ENCODE measurements at places on chromosomes 1 and 21.

GRCh38 chr1:235989105-235989504 is 75.8 kb downstream of the NID1 start:
- no peak for DNase-seq

DNA sequence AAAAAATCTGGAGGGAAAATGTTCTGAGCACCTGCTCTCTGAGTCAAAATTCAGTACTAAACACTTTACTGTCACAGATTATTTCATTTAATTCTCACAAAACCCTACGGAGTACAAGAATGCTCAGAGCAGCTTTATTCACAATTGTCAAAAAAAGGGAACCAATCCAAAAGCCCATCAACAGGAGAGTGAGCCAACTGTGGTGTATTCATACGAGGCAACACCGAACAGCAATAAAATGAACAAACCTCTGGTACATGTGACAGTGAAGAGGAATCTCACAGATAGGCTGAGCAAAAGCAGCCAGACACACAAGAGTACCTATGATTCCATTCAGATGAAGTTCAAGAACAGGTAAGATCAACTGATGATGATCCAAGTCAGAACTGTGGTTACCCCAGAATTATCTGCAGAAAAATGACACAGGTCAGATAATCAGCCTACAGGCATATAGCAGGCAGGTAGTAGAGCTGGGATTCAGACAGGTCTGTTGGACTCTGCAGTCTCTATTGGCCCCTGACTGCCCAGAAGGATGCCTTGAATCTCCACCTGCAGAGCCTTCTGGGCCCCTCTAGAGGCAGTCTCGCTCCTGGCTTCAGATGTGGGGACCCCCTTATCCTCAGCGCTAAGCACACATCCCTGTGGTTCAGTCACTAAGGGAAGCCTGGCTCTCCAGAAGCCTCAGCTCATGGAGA is 19.2 kb downstream of the SLC9A1 start:
- DNase-seq, result no peak

- DNase-seq, result no peak
Measured at GRCh38 chr1:195773931-195774330, 834.3 kb downstream of the KCNT2 start.

- no peak for DNase-seq
Measured at GRCh38 chr1:7386226-7387052, 384.7 kb upstream of the VAMP3 start.

- DNase-seq, result no peak
Measured at GRCh38 chr1:232620356-232620969, 9.5 kb downstream of the SIPA1L2 start.

DNA sequence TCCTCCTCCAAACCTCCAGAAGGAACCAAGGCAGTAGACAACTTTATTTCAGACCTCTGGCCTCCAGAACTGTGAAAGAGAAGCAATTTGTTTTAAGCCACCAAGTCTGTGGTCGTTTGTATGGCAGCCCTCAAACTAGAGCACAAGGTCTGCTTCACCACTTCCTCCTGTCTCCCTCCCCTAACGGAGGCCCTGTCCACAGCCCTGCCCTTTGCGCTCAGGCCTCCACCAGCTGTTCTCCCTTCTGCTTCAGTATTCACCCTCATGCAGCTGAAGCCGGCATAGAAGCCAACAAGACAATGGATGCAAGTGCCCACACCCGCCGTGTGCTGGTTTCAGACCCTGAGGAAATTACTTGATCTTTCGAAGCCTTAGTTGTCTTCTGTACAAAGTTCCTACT is 364.1 kb downstream of the HHAT start:
- DNase-seq, result no peak

GRCh38 chr1:44685881-44686280 is 11.4 kb downstream of the ARMH1 start:
- DNase-seq, result no peak

- no peak for DNase-seq
Measured at GRCh38 chr1:29513357-29513756, 277.0 kb downstream of the PTPRU start.

DNA sequence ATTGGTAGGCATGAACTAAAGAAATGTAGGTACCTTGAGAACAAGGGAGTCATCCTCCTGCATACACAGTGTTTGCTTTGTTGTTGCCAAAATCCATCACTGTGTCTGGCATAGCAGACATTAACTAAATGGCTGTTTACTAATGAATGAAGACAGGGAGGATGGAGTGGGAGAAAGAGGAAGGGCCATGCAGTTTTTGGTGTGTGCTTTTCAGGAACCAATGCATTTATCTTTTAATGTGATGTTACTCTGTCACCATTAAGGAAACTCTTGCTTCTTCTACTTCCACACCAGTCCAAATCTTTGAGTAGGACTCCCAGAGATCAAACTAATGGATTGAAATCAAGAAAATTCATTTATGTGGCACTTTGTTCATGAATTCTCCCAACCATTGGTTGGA is 55.6 kb upstream of the DUSP10 start:
- DNase-seq, result no peak

DNA sequence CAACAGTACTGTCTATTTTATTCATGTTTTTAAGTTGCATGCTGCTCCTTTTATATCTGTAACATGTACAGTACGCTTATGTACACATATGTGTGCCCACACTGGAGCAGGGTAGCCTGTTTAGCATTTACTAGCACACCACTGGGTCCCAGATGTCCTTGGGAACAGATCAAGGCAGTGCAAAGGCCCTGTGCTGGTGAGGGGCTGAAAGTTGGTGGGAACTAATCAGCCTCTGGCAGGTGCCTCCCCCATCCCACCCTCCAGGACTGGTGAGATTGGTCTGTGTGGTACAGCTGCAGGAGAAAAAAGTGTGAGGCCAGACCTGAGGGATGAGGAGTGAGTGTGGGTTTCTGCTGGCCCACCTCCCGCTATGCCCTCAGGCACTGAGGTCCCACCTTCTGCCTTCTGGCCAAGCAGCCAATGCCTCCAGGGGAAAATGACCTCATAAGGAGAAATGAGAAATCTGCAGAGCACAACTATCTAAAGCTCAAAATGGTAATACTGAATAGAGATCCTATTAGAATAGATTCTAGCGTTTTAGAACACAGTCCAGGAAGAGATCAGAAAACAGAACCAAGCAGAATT is 58.9 kb downstream of the POFUT2 start:
- no peak for DNase-seq

DNA sequence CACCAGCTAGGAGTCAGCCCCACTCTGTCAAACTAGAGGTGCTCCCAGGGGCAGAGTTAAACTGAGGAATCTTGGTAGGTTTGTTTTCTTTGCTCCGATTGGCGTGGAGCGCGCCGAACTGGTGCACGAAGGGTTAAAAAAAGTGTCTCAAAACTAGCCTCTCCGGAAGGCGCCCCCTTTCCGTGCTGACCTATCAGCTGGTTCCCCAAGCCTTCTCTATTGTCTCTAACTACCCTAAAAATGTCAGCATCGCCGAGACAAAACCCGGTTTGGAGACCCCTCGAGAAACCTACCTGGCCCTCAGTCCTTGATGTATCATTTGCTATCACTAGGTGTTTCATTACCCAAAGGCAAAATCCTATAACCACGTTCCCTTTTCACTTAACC is 2.2 kb downstream of the TGFB2 start:
- DNase-seq, result no peak

DNA sequence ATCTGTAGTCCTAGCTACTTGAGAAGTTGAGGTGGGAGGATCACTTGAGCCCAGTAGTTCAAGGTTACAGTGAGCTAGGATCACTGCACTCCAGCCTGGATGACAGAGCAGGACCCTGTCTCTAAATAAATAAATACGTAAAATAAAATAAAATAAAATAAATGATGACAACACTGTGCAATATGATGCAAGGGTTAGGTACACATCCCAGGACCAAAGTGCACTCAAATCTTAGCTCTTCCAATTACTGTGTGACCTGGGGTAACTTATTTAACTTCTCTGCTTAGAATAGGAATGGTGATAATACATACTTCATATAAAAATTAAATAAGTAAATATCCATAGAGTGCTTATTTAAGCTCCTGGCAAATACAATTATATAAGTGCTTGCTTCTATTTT is 53.5 kb downstream of the LPAR3 start:
- DNase-seq, result no peak

DNA sequence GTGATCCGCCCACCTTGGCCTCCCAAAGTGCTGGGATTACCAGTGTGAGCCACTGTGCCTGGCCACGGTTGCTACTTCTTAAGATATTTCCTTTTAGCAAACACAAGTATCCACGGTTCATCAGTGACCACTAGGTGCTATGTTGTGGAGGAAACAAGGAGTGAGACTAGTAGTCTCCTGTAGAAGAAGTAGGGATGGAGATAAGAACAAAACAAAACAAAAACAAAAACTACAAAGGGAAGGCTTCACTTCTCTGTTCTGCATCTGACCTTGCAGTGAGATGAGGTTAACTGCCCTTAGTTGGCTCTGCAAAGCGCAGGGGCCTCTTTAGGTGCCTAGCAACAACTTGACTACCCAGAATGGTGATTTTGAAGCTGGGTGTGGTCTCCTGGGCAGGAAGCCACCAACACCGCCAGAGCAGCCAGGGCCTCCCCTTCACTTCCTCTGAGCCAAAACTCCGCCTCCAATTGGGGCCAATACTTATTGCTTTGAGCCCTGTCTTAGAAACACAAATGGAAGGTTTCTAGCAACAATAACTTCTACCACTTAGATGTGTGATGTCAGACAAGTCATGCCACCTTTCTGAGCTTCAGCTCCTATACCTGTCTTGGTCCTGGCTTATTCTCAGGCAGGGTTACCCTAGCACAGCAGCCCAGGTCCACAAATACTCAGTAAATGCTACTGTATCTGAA is 12.8 kb upstream of the CDC42 start:
- DNase-seq, result no peak

Measured in GOT3 (cell line).